ENCODE measurements at places on chromosomes 5 and 9.

GRCh38 chr5:36222620-36223019 lies 19.1 kb downstream of the NADK2 start:
- DNase-seq: no peak

DNA sequence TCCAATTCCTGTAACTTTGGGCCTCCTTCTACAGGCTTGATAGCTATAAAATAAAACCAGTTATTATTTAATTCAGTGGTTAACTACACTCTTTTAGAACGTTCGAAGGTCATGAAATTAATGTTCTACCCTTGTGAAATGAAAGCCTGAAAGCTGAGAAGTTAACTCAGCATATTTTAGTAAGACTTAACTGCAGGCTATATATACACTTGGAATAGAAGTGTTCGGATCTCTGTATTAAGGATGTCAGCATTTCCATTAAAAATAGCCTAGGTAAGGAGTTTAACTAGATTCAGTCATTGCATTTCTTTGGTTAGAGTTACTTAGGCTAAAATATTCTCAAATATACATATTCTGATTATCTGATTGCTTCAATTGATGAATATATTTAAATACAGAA lies 229.2 kb downstream of the MRPS30 start:
- DNase-seq: no peak

GRCh38 chr5:82306151-82306550 lies 28.0 kb upstream of the RPS23 start:
- no peak for DNase-seq

GRCh38 chr5:173707392-173707791 lies 90.9 kb upstream of the BOD1 start:
- DNase-seq: peak; percentile 9

DNA sequence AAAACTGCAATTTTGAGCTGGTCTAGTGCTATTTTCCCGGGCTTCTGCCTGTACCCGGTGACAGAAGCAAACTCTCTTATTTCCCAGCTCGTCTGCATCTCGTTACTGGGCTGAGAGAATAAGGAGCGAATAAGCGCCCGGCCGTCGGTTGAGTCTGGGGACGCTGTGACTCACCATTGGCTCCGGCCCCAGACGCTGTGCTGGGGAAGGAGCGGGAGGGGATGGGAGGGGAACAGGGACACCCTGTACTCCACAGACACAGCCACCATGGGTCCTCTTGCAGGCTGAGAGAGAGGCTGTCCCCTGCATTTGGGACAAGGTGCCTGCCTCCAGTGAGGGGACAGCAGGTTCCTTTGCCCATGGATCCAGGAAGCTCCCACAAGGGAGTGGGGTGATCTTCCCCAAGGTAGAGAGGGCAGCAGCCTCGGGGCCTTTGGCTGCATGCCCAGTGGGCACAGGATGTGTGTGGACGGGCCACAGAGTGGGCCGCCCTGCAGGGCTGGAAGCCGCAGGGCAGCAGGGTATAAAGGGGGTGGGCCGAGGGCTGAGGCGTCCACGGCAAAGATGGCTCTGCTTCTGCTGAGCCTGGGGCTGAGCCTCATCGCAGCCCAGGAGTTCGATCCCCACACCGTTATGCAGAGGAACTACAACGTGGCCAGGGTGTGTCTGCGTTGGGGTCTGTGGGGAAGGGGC lies at the start of gene LCN9:
Gene LCN9, plus strand, starts transcription at position 552 of the 693 bp plus-strand sequence. Its CDS starts 13 bp downstream, at position 565.
- DNase-seq: no peak

- no peak for DNase-seq
Measured at GRCh38 chr5:143314099-143314498, 89.4 kb downstream of the NR3C1 start.

DNA sequence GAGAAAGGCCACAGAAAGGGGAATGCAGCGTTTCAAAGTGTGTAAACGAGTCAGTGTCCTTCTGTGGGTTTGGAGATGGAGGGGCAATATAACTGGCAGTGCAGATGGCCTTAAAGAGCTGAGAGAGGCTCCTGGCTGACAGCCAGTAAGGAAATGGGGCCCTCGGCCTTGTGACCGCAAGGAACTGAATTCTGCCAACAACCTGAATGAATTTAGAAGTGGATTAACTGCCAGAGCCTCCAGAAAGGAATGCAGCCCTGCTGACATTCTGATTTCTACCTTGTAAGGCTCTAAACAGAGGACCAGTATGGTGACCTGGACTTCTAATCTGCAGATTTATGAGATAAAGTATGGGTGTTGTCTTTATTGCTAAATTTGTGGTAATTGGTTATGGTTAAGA lies 17.5 kb upstream of the NREP start:
- DNase-seq: no peak

GRCh38 chr9:104110509-104110908 lies 16.4 kb downstream of the SMC2 start:
- DNase-seq: no peak

DNA sequence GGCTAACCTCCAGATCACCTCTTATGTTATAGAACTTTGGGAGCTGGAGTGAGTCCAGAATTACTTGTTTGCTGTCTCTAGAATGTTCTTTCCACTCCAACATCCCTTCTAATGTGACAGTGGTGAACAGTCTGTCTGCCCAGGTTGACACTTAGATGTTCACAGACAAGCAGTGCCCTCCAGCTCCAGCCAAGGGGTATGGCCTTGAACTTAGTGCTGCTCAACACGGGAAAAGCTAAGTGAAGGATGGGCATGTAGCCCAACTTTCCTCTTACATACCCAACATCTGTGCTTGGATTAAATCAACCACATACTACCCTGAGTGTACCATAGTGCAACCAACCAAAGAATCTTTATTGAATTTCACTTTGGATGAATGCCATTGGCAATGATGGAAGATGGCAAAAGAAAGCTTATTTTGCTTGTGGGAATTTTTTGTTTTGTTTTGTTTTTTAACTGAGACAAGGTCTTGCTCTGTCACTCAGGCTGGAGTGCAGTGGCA lies 201.2 kb downstream of the NXNL2 start:
- no peak for DNase-seq

- DNase-seq: peak; percentile 75
Measured at GRCh38 chr5:171907725-171908343, 98.6 kb downstream of the FBXW11 start.

DNA sequence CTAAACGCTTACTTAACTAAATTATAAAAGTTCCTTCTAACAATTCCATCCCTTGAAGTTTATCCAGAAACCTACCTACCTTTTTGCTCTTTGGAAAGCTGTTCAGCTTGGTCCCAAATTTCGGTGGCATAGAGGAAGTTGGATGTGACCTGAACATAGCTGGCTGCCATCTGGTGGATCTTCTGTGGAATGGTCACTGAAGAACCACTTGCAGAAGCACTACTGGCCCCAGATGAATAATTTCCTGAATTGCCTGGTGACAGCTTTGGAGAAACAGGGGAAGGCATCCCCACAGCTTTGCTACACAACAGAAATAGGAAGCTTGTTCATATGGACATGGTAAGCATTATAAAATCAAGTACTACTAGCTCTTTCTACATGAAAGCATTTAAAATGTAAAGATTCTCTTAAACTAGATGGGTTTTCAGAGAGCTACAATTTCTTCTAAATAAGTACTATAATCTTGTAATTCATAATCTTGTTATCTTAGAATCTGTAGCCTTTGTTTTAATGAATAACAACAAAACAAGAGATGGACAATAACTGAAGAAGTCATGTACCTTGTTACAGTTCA lies 9.9 kb downstream of the LEAP2 start:
- peak; percentile 55 for DNase-seq

DNA sequence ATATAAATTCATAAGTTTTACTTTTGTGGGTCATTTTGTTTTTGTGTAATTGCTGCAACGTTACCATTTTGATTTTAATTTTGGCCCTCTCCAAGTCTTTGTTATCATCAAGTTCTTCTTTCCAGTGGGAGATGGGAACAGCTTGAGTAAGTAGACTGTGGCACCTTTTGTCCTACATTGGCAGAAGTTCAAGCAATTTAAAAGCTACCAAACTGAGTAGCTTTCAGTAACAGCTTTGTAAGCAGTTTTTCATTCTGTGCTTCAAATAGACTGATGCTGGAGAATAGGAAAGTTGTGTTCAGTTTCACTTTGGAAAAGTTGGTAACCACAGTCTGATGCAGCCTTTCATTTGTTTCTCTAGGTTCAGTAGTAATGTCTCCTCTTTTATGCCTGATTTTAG lies 47.8 kb upstream of the TMED7 start:
- no peak for DNase-seq

DNA sequence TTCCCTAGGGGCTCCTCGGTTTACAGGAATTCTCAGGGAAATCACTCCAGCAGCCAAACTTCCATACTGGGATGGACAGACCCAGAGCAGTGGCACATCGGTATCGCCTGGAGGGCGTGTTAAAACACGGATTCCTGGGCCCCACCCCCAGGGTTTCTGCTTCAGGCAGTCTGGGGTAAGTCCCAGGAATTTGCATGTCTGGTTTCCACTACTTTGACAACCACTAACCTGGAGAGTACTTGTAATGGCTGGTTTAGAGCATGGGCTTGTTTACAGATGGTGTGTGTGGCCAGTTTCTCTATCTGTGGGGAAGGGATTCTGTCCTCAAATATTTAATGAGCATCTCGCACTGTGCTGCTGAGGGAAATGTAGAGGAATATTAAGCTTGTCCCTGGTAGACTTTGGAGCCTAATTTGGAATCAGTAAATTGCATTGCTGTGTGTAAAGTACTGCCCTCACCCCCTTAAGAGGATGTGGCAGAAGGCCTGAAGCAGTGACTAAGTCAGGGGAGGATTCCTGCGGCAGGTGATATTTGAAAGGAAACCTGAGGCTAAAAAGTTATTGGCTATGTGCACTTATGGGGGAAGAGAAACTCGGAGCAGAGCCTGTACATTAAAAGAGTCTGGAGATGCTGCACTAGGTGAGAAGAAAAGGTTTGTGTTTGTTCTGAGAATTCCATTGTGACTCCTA lies 18.6 kb upstream of the TJP2 start:
- no peak for DNase-seq

GRCh38 chr9:113360242-113360842 lies 11.0 kb downstream of the BSPRY start:
- no peak for DNase-seq

DNA sequence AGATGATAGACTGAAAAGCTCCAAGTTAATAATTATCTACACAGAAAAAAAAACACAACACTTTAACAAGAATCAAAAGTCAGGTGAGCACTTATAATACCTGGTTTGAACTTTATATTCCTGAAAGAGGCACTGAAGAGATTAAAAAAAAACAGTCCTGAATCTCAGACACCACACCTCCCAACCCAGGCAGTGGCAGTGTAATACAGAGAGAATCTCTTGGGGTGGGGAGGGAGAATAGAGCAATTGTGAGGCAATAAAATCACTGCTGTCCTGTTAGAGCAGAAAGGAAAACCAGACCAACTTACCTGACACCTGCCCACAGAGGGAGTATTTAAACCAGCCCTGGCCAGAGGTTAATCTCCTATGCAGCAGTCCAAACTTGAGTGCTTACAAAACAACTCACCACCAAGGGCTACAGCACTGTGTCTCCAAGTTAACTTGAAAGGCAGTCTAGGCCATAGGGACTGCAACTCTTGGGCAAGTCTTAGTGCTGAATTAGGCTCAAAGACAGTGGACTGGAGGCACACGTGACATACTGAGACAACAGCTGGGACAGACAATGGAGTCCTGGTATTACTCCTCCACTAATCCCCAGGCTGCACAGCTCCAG lies 54.2 kb downstream of the SLCO4C1 start:
- no peak for DNase-seq

DNA sequence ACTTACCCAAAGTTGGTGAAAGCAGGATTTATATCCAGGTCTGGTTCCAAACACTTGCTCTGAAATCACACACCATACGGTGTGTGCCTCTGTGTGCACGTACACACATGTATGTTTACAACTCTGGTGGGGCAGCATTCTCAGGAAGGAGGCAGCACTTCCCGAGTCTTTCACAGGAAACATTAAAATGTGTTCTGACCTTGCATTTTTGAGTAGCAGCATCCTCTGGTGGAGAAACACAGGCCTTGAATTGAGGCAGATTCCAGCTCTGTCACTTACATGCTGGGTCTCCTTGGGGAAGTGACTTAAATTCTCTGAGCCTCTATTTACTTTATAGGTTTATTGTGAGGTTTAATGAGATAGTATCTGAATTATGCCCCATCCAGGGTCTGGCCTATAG lies 126.4 kb downstream of the RGS3 start:
- DNase-seq: peak; percentile 31

DNA sequence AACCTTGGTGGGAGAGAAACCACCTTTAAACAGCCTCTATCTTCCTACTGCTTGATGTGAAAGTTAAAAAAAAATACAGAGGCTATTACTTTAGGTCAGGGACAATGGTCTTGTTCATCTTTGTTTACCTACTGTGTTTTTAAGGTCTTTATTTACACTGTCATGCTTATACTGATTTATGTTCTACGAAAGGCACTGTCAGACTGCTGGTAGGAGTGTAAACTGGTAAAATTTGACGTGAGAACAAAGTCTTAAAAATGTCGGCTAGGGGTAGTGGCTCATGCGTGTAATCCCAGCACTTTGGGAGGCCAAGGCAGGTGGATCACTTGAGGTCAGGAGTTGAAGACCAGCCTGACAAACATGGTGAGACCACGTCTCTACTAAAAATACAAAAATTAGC lies 42.1 kb upstream of the ELOVL7 start:
- no peak for DNase-seq

GRCh38 chr9:115235221-115235620 lies 117.3 kb upstream of the TNC start:
- no peak for DNase-seq

GRCh38 chr9:129560881-129561306 lies 60.0 kb downstream of the C9orf50 start:
- no peak for DNase-seq

DNA sequence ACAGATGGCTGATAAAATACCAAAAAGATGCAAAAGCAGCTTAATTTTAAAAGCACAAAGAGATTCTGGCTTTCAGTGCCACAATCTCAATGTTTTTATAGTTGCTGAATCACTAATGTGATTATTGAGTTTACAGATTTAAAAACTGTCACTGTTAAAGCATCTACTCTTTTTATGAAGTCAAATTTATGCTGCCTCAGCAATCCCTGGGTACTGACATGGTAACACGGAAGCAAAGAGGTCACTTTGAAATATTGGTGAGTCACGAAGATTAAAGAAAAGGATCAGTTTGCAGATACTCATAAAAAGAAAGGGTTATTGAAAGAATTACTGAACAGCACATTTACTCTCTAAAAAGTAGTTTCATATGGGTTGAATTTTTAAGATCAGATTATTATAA lies 39.7 kb upstream of the HMGCS1 start:
- DNase-seq: no peak

Measured in hematopoietic multipotent progenitor cell treated with erythropoietin and hydrocortisone succinate and interleukin-3 and kit ligand, for 15 days (in vitro differentiated cells).